ENCODE measurements at places on chromosomes 16 and 17. TPM values are rescaled to one million over a fixed set of nuclear protein-coding genes. Genes with fewer than 3 reads are reported as not detected.

- DNase-seq: no peak
These were observed 41.6 kb upstream of the GSE1 start for GRCh38 chr16:85571563-85571812.

DNA sequence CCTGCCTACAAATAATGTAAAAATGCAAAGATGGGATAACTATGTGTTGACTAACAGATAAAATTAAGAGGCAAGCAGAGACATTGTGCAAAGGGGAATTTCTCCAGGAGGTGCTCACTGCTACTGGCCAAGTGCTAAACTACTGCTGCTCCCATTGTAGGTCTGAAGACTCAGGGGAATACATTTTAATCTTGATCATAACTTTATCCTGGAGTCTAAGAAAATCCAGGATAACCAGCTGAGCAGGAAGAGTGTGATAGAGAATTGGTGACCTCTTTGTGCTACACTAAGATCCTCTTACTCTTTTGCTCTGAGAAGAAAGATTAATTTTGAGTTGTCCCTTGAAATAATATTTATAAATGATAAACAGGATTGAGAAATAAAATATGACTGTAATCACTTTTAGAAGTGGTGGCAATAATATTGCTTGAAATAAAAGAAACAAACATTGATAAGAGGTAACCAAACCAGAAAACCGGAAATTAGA is 5.9 kb downstream of the RNF43 start:
- no peak for DNase-seq

DNA sequence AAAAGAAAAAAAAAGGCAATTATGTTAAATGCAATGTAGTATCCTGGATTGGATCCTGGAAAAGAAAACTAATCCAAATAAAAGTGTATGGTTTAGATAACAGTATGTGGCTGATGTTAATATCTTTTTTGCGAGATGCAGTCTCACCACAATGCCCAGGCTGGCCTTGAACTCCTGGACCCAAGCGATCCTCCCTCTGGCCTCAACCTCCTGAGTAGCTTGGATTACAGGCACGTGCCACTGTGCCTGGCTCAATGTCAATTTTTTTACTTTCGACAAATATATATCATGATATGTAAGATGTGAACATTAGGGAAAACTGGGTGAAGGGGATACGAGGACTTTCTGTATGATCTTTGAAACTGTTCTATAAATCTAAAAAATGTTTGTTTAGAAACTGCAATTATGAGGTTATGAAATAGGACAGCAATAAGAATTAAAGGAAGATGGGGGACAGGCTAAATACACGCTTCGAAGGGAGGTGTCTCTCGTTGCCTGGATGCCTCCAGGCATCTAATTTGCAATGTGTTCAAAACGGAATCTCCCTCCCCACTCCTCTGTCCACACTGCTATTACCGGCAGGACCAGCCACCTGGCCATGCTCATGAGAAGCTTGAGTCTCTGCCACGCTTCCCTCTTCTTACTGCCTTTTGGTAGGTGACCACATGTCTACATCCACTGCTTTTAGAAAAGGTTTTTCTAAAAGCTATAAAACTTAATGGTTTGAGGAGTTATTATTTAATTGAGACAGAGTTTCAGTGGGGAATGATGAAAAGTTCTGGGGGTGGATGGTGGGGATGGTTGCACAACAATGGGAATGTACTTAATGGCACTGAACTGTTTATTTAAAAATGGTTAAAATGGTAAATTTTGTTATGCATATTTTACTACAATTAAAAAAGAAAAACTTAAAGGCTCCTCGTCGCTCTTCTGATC is 15.2 kb downstream of the UBE2O start:
- DNase-seq: no peak

The ALOX12B gene
- not detected for total RNA-seq

DNA sequence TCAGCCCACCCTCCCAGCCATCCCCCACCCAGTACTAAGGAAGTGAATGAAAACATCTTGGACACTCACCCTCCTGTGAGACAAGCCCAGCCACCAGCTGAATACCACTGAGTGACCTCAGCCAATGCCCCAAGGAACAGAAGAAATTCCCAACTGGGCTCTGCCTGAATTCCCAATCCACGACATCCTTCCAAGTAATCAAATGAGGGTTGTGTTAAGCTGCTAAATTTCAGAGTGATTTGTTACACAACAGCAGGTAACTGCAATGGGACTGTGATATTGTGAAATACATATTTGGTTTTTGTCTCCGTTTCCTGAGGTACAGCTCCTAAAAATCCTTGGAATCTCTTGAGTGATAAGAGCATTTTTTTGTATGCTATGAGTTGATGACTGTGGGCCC is 578.7 kb upstream of the CDH11 start:
- DNase-seq: no peak

All from neural crest cell (in vitro differentiated cells).